ENCODE measurements at places on chromosomes 2 and 18.

DNA sequence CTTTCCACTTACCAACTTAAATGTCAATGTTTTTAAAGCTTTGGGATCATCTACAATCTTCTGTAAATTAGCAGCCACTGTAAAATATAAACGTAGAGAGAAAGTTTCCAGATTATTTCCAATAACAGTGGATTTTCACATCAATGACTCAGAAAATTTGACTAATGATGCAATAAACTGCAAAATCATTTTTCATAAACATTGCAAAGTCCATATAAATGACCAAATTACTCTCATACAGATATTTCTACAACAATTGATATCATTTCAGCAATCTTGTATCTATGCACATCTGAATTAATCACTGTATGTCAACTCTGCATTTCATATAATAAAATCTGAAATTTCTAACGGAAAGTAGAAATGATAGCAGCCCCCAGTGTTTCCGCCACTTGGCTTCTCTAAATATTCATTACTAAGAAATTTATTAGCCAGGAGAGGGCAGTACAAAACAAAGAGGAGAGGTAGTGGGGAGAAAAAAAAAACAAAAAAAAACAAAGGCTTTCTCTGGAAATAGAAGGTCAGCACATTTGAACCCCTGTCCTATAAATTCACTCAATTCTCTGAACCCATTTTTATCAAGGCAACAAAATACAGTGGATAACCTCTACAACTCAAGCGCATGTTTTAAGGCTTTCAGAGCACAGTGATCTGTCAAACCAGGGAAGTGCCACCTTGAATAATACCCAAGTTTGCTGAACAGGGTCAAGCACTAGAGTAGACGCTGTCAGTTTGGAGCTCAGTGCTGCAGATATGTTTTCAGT is 282.6 kb downstream of the STK39 start:
- peak; percentile 11 for DNase-seq

- no peak for DNase-seq
These were observed 32.4 kb upstream of the PPM1B start for GRCh38 chr2:44136252-44136651.

DNA sequence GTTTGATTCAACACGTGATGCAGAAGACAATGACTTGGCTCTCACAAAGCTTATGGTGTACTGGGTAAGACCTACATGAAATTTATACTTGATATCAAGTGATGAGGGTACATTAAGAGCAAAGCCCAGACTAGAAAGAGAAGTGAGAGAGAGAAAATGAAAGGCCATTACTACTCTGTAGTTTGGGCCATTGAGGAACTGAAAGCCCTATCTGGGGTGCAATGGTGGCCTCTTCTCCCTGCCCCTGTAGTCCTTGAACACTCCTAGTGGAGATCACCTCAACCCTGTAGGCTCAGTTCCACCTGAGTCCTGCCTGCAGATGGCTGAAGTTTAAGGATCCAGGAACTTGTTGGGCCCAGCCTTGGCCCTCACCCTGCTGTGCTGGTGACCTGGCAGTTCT is 569.8 kb upstream of the MEX3C start:
- DNase-seq = no peak

DNA sequence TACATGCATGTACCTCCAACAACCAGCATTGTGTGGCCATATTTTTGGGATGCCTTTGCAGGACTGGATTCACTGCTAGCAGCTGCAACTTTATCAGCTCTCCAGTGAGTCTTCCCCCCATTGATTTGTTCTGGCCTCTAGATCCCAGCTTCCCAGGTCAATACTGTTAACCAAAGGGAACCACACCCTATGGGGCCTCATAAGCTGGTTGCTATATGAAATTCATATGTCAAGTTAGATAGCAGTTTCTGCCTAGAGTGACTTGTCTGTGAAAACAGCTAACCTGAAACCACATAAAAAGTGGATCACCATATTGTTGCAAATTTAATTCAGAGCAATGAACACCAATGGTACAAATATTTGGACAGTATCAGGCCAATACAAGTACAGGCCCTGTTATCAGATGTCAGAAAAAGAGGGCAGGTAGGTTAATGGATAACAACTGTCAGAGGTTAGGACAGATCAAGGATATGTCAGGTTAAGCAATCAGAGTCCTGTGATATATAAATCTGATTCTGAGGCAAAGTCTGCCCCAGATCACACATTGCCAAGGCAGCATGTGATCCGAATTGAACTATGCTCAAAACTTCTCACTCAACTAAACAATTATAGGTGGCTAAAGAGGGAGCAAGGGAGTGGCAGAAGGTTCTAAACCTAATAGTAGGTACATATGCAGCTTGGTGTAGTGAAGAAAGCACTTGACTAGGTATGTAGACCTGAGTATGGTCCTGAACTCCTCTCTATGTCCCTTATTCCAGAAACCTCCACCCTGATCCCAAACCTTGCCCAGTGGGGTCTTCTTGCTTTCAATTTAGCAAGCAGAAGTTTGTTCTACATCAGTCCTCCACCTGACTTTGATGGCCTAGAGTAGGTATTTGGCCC is 310.2 kb upstream of the STON1 start:
- DNase-seq = no peak

DNA sequence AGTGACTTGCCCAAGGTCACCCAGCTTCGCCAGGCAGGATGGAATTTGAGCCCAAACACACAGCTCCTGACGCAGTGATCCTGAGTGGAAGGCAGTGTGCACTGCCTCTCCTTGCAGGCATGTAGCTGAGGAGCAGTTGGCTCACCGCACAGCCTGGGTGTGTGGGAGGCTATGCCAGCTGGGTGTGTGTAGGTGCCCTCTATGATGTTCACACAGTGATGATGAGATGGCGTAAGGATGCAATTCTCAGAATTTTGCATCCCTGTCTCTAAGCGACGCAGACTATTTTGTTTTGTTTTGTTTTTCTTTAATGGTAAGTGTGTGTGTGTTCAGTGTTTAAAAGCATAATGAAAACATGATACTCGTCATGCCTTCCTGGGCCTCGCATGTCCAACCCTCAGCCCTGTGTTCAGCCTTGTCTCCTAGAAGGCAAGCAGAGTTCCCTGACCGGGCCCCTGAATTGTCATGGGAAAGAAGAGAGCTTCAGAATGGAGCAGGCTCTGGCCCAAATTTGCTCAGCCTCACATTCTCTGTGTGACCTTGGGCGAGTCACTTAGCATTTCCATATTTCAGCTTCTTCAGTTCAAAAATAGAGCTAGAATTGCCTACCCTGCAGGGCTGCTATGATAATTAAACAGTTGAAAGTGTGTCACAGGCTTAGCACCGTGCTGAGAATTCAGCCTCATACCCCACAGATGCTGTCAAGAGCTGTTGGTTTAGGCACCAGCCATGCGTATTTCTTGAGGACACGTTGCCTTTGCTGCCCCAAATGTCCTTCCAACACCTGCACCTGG is 603.6 kb upstream of the RAB6C start:
- no peak for DNase-seq

- no peak for DNase-seq
These were observed 512.0 kb downstream of the CMPK2 start for GRCh38 chr2:6353669-6354068.

GRCh38 chr18:45359275-45360009 is 255.8 kb upstream of the SLC14A2 start:
- DNase-seq = no peak

DNA sequence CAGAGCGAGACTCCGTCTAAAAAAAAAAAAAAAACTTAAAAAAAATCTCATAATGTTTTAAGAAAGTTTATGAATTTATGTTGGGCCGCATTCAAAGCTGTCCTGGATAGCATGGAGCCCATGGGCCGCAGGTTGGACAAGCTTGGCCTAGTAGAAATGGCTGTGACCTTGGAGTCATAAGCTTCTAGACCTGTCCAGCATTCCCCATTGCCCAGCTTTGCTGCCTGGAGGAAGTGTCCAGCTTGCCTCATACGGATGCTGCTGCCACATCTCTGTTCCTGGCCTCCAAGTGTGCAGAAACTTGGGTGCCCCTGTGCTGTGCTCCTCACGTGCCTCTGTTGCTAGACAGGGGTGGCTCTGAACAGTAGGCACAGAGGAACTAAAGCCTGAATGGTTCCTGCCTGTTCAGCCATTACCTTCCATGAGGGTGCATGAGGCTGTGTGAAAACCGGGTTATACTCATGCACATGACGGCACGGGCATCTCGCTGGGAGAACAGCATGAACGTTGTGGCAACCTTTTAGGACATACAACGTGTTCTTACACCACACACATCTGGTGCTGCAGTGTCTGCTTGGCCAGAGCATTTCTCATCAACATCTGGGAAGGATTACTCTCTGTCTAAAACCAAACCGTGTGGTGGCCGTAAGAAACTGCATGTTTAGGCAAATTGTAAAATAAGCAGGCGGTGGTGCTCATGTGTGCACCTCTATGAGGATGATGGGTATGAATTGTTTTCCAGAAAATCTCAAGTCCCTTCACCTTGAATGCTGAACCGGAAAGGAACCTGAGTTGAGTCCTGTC is 38.2 kb downstream of the FHOD3 start:
- DNase-seq = no peak

GRCh38 chr2:142769761-142770160 is 107.7 kb upstream of the KYNU start:
- no peak for DNase-seq

- no peak for DNase-seq
These were observed 242.2 kb upstream of the LRRTM1 start for GRCh38 chr2:80546766-80547165.

DNA sequence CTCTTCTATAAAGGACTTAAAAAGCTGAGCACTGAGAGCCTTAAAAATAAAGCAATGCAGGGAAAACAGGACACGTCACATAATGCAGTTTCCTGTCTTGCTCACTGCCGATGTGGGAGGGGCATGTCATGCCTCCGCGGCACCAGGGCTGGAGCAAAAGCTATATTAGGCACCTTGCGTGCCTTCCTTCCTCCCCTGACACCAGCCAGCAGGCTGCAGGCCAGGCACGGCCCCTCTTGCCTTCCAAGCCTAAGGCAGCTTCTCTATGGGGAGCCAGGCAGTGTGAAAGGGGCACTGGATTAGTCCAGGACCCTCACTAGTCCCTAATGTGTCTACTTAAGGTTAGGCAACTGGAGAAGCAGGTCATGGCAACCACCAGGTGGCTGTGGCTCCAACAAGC is 26.3 kb downstream of the MRPL35 start:
- DNase-seq = no peak

- no peak for DNase-seq
These were observed 180.4 kb downstream of the CYRIA start for GRCh38 chr2:16485251-16485650.

DNA sequence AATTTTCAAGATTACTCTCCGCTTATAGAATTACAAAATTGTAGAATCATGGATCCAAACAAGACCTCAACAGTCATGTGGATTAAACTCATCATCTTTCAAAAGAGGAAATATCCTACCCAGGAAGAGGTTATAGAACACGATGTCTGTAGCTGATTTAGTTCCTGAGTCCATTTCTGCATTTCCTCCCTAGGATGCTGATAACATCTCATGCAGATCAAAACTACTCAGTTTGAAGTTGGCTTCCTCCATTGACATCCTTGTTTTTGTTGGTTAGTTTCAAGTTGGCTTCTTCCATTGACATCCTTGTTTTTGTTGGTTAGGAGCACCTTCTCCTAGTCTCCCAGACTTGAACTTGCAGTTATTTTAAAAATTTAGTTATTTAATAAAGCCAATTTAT is 147.5 kb downstream of the PARD3B start:
- DNase-seq = no peak

DNA sequence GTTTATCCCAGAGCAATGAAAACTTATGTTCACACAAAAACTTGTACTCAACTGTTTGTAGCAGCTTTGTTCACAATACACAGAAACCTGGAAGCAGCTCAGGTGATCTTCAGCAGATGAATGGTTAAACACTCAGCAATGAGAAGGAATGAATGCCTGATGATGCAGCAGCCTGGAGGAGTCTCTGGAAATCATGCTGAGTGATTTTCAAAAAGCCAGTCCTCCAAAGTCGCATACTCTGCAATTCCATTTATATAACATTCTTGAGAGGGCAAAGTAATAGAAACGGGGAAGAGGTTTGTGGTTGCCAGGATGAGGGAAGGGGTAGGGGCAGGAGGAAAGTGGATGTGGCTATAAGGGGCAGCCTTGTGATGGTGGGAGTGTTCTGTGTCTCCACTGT is 108.1 kb downstream of the CTIF start:
- no peak for DNase-seq

GRCh38 chr2:98026927-98027522 is 31.3 kb upstream of the TMEM131 start:
- DNase-seq = no peak

DNA sequence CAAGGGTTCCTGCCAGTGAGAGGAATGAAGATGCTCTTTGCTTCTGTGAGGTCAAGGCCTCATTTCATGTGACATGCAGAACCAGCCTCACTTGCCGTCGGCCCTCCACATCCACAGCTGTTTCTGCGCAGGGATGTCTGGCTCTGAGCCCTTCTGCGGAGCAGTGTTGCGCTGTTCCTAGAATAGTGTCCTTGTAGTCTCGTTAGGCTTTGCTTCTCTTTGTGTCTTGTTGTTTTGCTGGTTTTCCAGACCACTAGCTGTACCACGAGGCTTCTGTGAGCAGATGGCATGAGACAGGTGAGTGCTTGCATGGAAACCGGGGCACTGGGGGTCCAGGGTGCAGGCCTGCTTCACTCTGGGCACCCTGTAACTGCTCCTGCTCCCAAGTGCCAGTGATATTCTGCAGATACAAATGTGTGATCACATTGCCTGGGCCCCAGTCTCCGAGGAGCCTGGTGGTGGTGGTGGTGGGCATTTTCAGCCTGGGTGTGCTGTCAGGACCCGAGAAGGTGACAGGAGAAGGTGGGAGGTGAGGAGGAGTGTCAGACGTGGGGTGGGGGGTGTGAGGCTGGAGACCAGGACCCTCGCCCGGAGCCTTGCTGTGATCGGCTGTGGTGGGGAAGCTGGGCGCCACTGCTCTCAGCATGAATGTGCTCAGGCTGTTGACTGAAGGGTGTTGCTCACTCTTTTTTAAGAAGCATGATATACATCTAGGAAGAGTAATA is 34.3 kb downstream of the LDLRAD4 start:
- DNase-seq = no peak

DNA sequence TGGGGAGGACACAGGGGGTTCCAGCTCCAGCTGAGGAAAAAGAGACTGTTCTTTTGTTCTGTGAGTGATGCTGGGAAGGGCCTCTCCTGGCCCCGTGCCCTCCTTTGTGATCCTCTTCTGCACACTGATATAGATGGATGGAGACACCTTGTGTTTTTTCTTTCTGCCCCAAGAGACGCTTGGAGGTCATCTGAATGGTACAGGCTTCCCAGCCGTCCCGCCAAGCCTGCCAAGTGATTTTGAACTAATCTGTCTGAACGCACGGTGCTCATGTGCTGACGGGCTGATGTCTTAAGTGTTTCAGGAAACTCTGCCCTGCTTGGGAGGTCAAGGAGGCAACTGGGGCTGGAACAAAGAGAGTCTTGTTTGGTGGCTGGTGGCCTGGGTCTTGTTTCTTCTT is 57.5 kb downstream of the KIF5C start:
- no peak for DNase-seq

- no peak for DNase-seq
These were observed 87.5 kb downstream of the PLEKHM3 start for GRCh38 chr2:207937823-207938222.
